Stimulated activated CD8-positive, alpha-beta memory T cell treated with anti-CD3 and anti-CD28 coated beads, Interleukin-7, amount 100 ng/mL, for 48 hours (primary cell): ENCODE measurements at places on chromosomes 7 and 10.
A peak's percentile ranks its signal among the peaks of the same experiment; 100 is the strongest.

GRCh38 chr10:106495931-106496330 lies 668.6 kb downstream of the SORCS1 start:
- no peak for DNase-seq

GRCh38 chr7:28114056-28114455 lies 66.5 kb downstream of the JAZF1 start:
- no peak for DNase-seq

GRCh38 chr7:13288516-13288915 lies 601.1 kb downstream of the ARL4A start:
- DNase-seq, result no peak

GRCh38 chr7:3042861-3043489 lies 692 bp downstream of the CARD11 start:
- DNase-seq, result peak; percentile 51

- DNase-seq, result no peak
These were observed 165.2 kb upstream of the CELF2 start for GRCh38 chr10:10852464-10852863.

GRCh38 chr7:11491811-11492210 lies 340.2 kb downstream of the THSD7A start:
- no peak for DNase-seq

DNA sequence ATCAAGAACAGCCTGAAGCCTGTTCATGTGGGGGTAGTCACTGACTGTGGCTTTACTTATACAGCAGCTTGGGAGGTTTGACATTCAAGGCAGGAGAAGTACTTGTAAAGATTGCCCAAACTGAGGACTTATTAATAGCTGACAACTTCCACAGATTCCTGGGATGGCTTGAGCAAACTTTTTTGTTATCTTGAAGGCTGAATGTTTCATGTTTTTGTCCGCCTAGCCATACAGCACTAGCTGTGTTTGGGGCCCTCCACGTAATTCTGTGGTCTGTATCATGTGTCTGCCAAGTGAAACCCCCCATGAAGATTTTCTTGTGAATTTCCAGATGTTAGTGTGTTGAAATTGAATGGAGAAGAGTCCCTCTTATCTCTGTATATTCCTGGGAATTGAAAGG lies 38.6 kb downstream of the FAS start:
- no peak for DNase-seq

- no peak for DNase-seq
These were observed 26.5 kb upstream of the TMEM254 start for GRCh38 chr10:80051993-80052392.

DNA sequence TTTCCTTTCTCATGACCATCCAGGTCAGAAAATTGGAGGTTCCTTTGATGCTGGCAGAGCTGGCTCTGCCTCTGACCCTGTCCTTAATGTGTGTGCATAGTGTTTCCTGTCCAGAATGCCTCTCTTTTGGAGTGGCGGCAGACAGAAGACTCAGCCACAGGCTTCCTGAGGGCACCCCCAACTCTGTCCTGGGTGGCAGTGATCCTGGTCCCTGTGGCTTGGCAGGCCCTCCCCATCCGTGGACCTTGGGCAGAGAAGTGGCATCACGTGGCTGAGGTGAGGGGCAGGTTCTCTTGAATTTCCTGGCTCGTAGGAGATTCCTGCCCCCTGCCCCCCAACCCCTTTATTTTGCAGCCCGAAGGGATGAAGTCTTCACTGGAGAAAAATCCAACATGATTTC lies 133.1 kb downstream of the RGS10 start:
- DNase-seq, result no peak

DNA sequence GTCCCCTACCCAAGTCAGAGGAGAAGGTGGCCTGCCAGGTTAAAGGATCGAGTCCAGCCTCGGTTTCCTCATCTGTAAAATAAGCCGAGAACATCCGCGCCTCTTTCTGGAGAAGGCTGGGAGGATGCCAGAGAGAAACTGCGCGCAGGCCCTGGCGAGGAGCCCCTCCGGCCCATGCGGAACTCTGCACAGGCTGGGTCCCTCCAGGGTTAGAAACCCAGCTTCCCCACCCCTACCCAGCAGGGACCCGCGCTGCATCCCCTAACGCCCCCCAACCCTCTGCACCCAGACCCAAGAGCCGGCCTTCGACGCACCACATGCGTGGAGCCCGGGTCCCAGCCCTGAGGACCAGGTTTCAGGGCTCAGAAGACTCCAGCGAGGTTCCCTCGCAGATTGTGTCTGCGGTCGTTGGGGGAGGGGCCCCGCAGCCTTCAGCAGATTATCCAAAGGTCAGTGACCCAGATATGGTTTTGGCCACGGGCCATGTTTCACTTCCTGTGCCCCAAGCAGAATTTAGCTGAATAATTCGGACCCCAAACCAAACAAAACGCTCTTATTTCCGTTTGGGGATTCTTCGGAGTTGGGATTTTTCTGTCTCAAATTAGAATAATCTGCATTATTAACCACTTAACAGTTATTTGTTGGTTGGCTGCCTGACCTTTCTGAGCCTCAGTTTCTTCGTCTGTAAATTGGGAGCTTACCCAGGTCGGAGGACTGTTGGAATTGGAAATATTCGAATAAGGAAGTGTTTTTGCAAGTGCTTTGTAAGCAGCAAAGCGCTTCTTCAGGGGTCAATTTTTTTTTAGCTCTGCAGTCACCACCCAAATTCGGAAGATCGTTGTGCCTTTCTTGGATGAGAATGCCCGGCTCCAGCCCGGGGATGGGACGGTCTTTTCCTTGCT lies 167.7 kb downstream of the UBE2H start:
- no peak for DNase-seq

- DNase-seq, result no peak
These were observed 594.8 kb upstream of the FZD8 start for GRCh38 chr10:36236931-36237330.

DNA sequence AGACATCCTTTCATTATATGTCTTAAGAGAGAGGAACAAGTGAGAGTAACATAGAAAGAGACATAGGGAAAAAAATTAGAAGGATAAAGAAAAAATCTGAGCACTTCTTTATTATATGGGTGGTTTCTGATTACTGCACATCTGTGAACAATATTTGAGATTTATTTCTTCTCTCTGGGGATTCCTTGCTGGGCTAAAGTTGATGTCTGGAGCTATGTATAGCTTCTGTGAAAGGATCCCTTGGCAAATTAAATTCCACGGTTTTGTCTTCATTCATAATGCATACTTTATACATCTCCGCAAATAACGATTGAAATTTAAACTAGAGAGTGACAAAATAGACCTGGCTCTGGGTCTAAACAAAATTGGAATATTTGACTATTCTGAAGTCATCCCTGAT lies 232.2 kb upstream of the CTBP2 start:
- no peak for DNase-seq

DNA sequence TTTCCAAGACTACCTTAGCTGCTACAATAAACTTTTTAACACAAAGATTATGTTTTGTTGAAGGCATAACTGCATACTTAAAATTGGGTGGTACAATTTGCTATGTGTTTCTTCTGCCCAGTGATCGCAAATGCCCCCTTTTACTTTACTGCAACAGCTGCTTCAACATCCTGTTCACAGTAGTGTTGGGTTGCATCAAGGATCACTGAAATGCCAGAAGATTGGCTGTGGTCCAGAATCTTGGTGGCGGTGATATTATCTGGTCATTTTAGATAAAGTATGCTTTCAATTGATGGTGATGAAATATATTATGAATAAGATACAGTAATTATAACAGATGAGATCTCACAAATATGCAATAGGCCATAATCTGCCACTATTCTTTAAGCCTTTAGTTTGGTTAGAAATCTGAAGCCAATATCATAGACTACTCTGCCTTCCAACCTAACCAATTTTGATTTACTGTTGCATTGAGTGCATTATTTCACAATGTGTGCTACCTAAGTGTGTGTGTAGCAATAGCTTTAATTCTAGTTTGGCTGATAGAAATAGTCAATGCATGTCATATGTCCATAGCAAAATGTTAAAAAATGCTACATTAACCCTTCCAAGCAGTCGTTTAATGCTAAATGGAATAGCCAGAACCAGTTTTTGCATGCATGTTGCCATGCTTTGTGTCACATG lies 29.8 kb upstream of the ING3 start:
- DNase-seq, result no peak

- no peak for DNase-seq
These were observed 2.0 kb upstream of the ZMYND11 start for GRCh38 chr10:132946-133898.

- DNase-seq, result no peak
These were observed 6.7 kb downstream of the PNLIPRP2 start for GRCh38 chr10:116627386-116627933.

GRCh38 chr7:156941393-156942182 lies 7.9 kb upstream of the NOM1 start:
- DNase-seq, result no peak

- no peak for DNase-seq
These were observed 404.2 kb upstream of the FOXK1 start for GRCh38 chr7:4277936-4278335.

GRCh38 chr10:110710621-110711020 lies 66.5 kb downstream of the RBM20 start:
- no peak for DNase-seq

- no peak for DNase-seq
These were observed 283.5 kb upstream of the ADARB2 start for GRCh38 chr10:2020836-2021235.

DNA sequence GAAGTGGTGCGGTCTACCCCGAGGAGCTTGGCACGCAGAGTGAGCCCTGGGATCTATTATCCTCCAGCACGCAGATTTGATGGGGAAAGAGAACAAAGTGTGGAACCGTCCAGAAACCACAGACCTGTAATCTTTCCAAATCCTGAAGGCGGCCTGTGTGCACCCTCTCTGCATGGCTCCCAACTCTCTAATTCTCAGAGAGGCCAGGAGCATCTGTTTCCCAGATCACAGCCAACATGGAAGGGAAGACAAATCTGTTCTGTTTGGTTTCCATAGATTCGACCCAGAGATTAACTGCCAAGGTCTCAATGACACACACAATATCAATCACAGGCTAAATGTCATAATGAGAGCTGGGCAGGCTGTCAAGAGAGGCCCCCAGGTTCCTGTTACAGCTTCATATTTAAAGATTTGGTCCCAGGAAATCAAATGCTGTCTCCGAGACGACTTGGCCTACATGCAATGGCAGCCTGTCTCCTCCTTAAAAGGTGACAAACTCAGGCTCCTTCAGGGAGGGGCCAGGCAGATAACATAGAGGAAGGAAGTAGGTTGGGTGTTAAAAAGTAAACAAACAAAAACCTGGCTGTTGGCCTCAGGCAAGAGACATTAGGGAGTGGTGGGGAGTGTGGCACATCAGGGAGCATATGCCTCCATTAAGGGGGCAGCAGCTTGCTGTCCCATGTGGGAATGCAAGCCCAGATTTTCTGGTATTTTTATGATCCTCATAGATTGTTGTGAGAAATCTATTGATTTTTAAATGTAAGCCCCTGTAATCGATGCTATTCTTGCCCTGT lies 48.8 kb upstream of the SAMD8 start:
- DNase-seq, result no peak

GRCh38 chr10:48776005-48776522 lies 91.4 kb downstream of the WDFY4 start:
- no peak for DNase-seq

DNA sequence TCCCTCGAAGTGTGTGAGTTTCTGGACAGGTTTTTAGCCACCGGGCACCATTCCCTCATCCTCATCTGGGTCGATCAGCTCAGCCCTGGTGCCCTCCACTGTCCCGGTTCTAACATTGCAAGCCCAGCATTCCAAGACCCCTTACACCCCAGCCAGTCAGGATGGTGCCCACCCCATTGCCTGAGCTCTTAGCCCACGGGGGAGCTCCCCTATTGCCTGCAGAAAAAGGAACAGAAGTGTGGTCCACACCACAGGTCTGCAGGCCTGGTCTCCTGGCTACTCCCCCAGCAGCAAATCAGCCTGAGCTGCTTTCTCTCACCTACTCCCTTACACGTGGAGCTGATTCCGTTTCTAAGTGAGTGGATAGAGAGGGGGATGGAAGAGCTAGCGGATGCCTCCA lies 4.8 kb downstream of the CALML5 start:
- no peak for DNase-seq

GRCh38 chr10:1712944-1713671 lies 24.2 kb downstream of the ADARB2 start:
- DNase-seq, result no peak

DNA sequence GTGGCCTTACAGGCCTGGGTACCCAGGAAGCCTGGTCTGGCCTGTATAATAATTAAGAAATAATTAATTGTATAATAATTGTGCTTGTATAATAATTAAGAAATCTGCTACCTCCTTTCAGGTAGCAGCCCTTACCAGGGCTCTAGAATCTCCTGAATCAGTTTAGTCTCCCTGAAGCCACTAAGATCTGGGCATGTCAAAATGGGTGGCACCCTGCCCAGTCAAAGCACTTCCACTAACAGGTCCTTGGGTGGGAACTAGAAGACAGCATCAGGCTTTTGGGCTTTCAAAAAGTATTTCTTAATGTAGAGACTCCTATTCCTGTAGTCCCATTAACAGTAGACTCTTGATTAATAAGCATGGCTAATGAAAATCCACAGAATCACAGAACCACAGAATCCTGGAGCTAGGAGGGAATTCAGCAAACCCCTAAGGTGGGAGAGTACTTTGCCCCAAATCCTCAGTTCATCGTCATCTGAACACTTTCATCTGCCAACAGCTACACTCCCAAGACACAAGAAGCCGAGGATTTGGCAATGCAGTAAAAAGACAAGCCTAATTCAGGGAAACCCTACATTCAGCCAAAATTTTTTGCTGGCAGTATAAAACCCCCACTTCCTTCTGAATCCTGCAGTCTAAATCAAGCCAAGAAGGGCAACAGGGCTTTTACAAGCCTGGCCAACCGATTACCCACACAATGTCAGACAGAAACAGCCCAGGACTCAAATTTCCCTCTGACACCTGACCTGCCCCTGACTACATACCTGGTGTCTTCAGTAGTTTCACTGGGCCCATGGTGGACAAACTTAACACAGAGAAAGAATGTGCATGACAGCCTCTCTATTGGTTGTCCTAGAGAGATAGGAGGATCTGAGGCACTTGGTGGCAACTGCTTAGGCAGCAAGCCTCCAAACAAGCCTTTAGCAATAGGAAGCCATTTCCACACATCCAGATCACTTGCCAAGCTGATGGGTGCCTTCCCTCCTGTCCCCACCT lies 5.9 kb upstream of the IL6 start:
- DNase-seq, result no peak

DNA sequence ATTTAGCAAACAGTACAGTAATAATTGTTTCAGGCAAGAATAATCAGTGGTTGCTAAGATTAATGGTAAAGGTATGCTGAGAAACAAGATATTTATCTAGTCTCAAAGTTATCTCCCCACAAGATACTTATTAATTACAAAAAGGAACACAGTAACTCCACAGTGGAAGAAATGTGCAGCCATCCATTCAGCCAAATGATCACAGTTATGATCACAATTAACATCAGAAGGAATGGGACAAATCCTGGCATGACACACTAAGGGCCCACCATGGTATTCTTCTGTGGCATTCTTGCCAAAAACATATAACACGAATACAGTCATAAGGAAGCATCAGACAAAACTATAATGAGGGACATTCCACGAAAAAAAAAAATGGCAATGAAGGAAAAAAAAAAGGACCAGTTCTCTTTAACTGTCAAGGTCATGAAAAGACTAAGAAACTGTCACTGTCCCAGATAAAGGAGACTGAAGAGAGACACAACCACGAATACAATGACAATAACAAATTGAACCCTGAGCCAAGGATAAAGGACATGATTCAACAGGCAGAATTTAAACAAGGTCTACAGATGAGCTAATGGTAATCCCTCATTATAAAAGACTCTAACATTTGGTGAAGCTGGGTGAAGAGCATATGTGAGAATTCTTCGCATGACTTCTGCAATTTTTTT lies 20.9 kb downstream of the NUDCD3 start:
- no peak for DNase-seq

GRCh38 chr7:102211590-102212550 lies 74.8 kb upstream of the SH2B2 start:
- no peak for DNase-seq
